NCI-H1436 (cell line): ENCODE measurements at places on chromosomes 6 and 20.

- no peak for DNase-seq
These were observed 10.7 kb upstream of the TCFL5 start for GRCh38 chr20:62872184-62872847.

GRCh38 chr6:148271711-148272439, 70.8 kb upstream of the SASH1 start:
- DNase-seq = no peak

- DNase-seq = no peak
These were observed 619.0 kb downstream of the FRK start for GRCh38 chr6:115441651-115442050.

DNA sequence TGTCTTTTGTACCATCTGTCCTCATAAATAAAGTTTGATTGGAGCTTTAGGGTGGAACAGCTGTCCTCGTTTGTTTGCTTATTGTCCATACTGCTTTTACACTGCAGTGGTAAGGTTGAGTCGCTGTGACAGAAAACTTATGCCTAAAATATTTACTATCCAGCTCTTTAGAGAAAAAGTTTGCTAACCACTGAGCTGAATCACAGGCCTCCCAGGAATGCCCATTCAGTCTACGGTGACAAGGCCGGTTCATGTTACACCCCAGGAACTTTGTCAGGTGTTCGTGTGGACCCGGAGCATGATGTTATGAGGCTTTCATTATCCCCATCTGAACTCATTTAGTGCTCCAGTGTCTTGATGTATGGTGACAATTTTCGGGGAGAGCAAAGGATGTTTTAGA, 401.1 kb downstream of the SAMD5 start:
- DNase-seq = no peak

GRCh38 chr6:53437557-53438202, 88.9 kb upstream of the ELOVL5 start:
- DNase-seq = no peak

DNA sequence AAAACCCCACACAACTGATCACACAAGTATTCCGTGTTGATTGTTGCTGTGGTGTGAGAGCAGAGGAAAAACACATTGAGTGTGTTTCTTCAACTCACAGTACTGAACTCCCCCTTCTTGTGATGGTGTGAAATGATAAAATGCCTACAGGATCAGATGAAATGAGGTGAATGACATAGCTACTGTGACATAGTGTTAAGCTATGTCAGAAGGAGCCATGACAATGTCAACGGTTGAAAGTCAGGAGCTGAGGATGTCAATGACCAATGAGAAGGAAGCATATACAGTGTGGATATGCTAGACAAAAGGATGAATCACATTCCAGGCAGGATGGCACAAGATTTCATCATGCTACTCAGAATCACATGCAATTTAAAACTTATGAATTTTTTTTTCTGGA, 38.8 kb downstream of the WASF1 start:
- DNase-seq = no peak

DNA sequence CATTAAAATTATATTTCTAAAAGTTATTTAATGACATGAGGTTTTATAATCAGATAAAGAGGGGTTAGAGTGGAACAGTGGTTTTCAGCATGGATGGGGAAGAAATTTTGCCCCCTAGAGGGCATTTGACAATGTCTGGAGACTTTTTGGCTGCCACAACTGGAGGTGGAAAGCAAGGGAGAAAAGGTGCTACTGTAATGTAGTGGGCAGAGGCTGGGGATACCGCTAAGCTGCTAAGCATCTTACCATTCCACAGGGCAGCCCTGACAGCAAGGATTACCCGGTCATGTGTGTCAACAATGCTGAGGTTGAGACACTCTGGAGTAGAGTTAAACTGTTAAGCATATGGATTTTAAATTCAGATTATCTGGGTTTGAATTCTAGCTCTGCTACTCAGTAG, 52.9 kb upstream of the FABP7 start:
- peak; percentile 25 for DNase-seq

GRCh38 chr20:57594092-57594951, 25.9 kb downstream of the ZBP1 start:
- peak; percentile 25 for DNase-seq

DNA sequence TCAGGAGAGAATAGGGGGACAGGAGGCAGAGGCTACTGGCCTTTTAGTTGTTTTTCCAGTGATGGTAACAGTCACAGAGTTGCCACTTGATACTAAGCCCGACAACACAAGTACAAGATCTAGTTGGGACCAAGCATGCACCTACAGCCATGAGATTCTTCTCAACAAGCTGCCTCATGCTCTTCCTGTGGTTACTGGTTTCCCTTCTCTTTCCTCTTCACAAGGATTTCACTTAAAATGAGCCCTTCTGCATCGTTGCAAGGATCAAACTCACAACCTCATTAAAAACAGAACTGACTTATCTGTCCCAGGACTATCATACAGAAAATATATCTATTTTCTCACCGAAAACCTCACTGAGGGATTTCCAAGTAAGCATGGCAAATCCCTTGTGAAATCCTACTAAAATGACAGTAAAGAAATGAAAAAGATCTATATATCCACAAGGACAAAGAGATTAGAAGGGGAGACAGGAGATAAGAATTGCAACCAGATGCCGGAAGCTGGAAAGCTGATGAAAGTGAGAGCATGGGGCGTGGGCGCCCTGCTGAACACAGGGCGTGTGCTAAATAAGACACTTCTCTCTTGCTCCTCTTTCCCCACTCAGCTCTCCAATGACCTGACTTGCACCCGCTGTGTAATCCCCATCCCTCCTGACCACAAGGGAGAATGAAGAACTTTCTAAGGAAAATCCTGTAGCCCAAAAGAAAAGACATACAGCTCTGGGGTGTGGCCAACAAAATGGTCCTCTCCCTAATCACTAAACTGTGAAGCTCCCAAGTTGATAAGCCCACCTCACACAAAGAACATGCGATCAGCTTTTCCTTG, 13.4 kb downstream of the MTFR2 start:
- DNase-seq = no peak

DNA sequence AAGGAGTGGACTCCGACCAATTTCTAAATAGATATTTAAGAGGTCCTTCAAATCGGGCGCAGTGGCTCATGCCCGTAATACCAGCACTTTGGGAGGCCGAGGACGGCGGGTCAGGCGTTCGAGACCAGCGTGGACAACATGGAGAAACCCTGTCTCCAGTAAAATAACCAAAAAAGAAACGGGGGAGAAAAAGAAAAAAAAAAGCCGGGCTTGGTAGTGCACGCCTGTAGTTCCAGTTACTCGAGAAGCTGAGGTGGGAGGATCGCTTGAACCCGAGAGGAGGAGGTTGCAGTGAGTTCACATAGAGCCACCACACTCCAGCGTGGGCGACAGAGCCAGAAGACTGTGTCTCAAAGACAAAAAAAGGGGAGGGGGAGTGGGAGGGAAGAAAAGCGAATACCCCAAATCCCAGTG, 53.3 kb upstream of the HFE start:
- DNase-seq = no peak

GRCh38 chr20:62138204-62138543, 5.0 kb downstream of the PSMA7 start:
- DNase-seq = no peak

- DNase-seq = no peak
These were observed 118.1 kb downstream of the RWDD2A start for GRCh38 chr6:83311231-83311630.
